ENCODE measurements at places on chromosomes 3 and 15. TPM values are rescaled to one million over a fixed set of nuclear protein-coding genes. Genes with fewer than 3 reads are reported as not detected.

Gene NR2E3
- not detected for total RNA-seq

- no peak overlapping the region for H3K4me3 ChIP-seq
- no peaks in the 10 kb centered on the region for H3K27me3 ChIP-seq
- DNase-seq = no peak
- no peak overlapping the region for H3K27ac ChIP-seq
- H3K36me3 ChIP-seq = no peaks in the 10 kb centered on the region
These were observed 51.4 kb upstream of the SOX2 start for GRCh38 chr3:181660337-181660736.

DNA sequence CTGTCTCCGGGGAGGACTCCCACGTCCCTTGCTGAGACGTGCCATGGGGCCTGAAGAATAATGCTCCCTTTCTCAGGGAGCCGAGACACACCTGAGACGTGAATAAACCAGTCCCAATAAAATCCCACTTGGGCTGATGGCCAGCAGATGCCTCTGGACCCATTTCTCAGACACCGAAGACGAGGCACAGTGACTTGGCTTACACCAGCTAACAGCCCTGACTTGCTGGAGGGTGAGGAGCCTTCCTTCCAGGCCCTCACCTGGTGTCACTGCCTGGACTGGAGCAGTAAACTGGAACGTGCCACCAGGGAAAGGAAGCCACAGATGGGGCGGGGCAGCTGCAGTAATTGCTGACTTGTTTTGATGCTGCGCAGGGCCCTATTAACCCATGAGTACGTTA, 189.7 kb downstream of the PDZRN3 start:
- no peak overlapping the region for H3K4me3 ChIP-seq
- H3K4me1 ChIP-seq = no peaks in the 10 kb centered on the region
- no peak overlapping the region for H3K27ac ChIP-seq
- DNase-seq = no peak
- H3K36me3 ChIP-seq = no peaks in the 10 kb centered on the region

Gene FANCD2
- 31.4 TPM for total RNA-seq

DNA sequence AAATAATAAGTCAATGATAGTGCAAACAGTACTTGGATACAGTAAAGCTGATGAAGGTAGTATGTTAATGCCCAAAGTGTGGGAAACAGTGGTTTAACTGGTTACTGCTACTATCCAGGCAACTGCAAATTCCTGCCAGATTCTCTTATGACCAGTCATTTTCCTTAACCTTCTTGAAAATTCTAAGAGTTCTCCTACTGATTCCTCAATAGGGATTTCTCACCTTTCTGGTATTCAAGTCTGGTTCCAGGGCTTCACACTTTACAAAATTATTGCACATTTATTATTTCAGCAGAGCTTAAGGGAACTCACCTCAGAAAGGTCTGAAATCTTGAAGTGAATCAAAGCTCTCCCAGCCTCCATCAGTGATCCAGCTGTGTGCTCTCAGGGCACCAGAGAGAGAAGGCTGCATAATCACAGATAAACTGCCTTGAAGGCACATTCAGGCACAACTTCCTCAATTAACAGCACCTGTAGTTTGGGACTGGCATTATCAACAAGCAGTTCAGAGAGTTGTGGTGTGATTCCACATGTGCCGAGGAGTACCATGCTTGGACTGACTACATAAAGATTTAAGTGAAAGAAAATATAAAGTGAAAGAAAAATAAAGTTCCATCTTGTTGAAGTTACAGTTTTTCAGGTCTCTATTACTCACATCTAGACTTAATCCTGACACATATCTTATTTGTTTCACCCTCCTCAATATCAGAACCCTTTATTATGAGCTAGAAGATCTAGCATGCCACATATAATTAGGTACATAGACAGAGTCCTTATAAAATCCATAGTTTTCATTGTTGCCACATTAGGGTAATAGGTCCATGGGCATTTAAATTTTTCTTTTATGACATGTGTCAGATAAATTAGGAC, 59.5 kb upstream of the TIPARP start:
- H3K4me3 ChIP-seq = no peak overlapping the region
- no peak for DNase-seq
- H3K27ac ChIP-seq = no peak overlapping the region
- H3K4me1 ChIP-seq = no peaks in the 10 kb centered on the region
- H3K36me3 ChIP-seq = no peaks in the 10 kb centered on the region

Gene P2RY1
- 0.20 TPM for total RNA-seq

DNA sequence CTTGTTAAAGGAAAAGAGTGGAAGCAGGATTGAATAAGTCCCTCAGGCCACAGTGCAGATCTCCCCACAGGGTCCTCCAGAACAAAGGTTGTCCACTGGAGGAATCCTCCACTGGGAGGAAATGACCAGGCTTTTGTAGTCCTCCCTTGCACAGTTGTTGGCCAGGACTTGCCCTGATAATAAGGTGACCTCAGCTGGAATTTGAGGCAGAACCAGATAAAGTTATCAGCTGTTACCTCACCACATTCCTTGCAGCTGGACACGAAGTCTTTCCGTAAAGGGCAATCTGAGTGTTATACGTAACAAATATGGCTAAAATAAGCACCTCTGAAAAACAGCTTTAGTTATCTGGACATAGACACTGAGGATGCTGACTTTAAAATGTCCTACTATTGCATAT, 83.5 kb upstream of the NAALADL2 start:
- no peak overlapping the region for H3K4me3 ChIP-seq
- H3K4me1 ChIP-seq = no peaks in the 10 kb centered on the region
- no peak for DNase-seq
- no peak overlapping the region for H3K27ac ChIP-seq
- no peaks in the 10 kb centered on the region for H3K27me3 ChIP-seq
- H3K36me3 ChIP-seq = no peaks in the 10 kb centered on the region

GRCh38 chr3:53361852-53362251, 14.5 kb upstream of the DCP1A start:
- no peak overlapping the region for H3K4me3 ChIP-seq
- no peak overlapping the region for H3K27ac ChIP-seq
- no peak for DNase-seq
- H3K4me1 ChIP-seq = no peaks in the 10 kb centered on the region
- H3K27me3 ChIP-seq = peaks cover 9% of the 10 kb centered on the region

DNA sequence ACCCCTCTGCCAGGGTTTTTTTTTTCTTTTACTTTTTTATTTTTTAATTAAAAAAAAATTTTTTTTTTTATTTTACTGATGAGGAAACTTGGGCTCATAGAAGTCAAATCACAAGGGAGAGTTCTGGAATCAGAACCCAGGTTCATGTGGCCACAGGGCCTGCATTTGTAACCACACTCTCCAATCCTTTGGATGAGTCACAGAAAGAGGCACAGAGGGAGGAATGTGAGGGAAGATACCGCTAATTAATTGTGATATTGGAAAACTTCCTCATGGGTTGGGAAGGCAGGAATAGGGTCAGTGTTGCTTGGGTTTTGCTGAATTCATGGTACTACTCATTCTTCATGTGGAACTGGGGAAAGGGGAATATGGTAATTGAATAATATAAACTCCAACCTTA, 132.9 kb upstream of the SLC6A11 start:
- DNase-seq = no peak
- peaks cover 5% of the 10 kb centered on the region for H3K27me3 ChIP-seq
- H3K36me3 ChIP-seq = no peaks in the 10 kb centered on the region
- no peak overlapping the region for H3K27ac ChIP-seq
- H3K4me3 ChIP-seq = no peak overlapping the region

Measured in activated B cell treated with CpG ODN at 0.5 μM for 24 hours (primary cell).